ENCODE measurements at places on chromosomes 13 and 19.
A peak's percentile ranks its signal among the peaks of the same experiment; 100 is the strongest.

GRCh38 chr13:39244561-39245230 lies 206.4 kb downstream of the NHLRC3 start:
- DNase-seq, result no peak

GRCh38 chr13:96632536-96633320 lies 361.5 kb downstream of the OXGR1 start:
- no peak for DNase-seq

- no peak for DNase-seq
Observed at GRCh38 chr19:3617463-3617862, 9.1 kb downstream of the CACTIN start.

DNA sequence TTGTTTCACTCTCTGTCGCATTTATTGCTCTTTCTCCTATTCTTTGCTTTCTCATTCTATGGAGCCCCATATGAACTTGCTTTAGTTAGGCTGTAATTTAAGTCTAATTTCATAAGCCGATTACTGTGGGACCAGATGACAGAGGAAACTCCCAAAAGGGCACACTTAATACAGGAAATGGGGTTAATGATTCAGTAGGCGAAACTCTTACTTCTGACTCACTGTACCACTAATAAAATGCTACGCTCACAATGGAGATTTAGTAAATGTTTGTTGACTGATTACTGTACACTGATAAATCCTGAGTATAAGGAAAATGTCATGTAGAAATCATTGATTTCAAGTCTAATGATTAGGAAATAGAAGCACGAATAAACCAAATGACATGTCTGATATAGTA lies 276.4 kb downstream of the KLF5 start:
- no peak for DNase-seq

DNA sequence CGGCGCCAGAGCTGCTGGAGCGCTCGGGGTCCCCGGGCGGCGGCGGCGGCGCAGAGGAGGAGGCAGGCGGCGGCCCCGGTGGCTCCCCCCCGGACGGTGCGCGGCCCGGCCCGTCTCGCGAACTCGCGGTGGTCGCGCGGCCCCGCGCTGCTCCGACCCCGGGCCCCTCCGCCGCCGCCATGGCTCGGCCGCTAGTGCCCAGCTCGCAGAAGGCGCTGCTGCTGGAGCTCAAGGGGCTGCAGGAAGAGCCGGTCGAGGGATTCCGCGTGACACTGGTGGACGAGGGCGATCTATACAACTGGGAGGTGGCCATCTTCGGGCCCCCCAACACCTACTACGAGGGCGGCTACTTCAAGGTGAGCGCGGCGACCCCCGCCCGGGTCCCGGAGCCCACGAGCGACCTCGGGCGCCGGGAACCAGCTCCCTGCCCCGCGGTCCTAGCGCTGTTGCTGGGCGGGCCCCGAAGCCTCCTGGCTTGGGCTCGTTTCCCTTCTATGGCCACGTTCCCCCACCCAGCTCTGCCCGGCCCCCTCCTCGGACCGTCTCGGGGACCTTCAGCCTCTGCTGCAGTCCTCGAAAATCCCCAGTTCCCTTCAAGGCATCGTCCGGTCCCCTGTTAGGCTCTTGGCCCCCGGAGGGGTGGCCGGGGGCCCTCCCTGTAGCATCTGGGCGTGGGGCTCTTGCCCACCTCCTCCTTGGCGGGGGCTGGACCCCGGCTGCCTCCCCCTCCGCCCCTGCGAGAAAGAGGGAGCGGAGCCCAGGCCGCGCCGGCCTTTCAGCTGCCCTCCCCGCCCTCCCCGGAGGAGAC lies at the start of gene CDC34:
CDC34 (plus strand) TSS at position 8 of the 808 bp plus-strand sequence; CDS start at position 180, 172 bp downstream.
- DNase-seq, result no peak

GRCh38 chr19:3201072-3201700 lies 15.5 kb downstream of the NCLN start:
- DNase-seq, result no peak

DNA sequence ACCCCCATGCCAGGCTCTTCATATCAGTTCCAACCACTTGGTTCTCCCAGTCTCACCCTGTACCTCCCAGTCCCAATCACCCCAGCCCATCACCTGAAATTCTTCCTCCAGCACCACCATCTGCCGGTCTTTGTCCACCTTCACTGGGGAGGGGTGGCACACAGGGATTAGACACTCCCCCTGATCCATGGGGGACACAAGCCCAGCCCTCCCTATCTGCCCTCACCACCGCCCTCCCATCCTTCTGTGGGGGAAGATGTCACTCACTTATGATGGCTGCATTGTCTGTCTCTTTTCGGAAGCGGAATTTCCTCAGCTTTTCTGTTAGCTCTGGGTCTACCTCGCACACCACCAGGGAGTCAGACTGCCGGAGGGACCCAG lies 685 bp downstream of the GMFG start:
- no peak for DNase-seq

DNA sequence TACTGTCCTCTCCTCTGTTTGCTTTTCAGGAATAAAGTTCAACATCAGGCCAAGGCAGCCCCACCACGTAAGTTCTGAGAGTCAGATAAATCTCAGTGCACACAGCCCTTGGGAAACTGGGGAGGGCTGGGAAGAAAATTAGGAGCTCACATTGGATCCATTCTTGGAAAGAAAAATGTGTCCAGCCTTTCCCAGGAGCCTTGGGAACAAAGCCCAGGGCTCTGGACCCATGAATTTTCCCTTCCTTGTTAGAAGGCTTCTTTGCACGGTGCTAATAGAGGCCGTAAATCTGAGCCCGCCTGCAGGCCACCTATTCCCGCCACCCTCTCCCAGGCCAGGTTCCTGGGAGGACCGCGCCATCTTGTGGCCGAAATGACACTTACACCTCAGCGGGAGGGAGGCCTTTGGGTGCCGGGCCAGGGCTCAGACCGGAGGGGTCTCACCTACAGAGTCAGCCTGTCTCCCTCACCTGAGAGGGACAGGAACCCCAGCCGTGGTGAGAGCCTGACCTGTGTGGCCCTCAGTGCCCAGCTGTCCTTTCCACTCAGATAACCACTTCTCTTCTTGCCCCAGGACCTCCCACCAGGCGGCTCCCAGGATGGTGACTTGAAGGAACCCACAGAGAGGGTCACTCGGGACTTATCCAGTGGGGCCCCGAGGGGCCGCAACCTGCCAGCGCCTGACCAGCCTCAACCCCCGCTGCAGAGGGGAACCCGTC lies 25.1 kb upstream of the KCTD15 start:
- peak; percentile 47 for DNase-seq

DNA sequence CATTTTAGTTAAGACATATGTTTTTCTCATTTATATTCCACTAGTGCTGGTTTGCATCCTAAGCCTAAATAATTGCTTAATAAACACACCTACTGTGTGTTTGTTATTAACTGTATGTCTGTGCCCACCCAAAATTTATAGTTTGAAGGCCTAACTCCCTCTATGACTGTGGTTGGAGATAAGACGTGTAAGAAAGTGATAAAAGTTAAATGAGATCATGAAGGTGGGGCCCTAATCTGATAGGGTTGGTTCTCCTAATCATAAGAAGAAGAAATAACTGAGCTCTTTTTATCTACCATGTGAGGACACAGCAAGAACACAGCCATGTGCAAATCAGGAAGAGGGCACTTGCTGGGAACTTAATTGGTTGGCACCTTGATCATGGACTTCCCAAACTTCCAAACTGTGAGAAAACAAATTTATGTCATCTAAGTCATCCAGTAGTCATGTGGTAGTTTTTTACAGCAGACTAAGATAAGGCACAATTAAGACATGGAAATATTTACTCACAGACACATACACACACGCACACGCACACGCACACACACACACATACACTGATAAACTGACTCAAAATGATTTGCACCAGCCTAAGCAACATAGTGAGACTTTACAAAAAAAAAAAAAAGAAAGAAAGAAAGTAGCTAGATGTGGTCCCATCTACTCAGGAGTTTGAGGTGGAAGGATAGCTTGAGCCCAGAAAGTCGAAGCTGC lies 662.1 kb downstream of the PCDH9 start:
- DNase-seq, result no peak

- DNase-seq, result no peak
Observed at GRCh38 chr19:38958301-38958700, 17.2 kb downstream of the FBXO17 start.

DNA sequence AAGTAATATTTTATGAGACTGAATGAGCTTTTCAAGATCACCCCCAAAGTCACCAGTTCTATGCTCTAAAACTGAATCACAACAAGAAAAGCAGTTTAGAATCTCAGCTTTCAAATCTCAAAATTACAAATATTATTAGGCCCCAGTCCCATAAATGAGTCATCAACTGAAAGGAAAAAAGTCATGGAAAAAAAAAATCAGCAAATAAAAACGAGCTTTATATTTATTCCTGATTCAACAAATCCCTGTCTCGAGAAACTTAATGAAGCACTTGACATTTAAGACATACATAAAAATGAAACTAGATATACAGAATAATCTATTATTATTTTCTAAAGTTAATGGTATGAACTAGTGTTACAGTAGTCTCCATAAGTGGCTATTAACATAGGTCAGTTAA lies 203.0 kb downstream of the DIAPH3 start:
- no peak for DNase-seq

GRCh38 chr19:47158879-47159503 lies 28.4 kb downstream of the SAE1 start:
- DNase-seq, result peak; percentile 31

GRCh38 chr19:39533003-39533512 lies 406 bp upstream of the EID2B start:
- no peak for DNase-seq

GRCh38 chr13:40306817-40307216 lies 359.6 kb downstream of the FOXO1 start:
- peak; percentile 10 for DNase-seq

DNA sequence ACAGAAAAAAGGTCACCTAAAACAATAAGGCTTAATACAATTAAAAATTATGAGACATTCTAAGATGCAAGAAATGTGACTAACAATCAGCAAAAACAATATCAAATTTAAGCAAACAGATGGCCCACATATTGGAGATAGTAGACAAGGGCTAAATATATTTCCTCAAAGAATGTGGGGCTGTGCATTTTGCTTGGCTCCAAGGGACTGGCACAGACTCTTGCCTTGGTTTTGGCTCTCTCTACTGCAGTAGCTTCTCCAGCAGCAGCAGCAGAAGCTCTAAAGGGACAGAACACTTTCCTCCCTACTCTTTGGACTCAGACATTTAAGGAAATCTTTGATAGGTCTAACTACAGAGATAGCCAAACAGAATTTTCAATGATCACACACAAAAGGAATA lies 38.2 kb upstream of the ZNF780A start:
- DNase-seq, result no peak

DNA sequence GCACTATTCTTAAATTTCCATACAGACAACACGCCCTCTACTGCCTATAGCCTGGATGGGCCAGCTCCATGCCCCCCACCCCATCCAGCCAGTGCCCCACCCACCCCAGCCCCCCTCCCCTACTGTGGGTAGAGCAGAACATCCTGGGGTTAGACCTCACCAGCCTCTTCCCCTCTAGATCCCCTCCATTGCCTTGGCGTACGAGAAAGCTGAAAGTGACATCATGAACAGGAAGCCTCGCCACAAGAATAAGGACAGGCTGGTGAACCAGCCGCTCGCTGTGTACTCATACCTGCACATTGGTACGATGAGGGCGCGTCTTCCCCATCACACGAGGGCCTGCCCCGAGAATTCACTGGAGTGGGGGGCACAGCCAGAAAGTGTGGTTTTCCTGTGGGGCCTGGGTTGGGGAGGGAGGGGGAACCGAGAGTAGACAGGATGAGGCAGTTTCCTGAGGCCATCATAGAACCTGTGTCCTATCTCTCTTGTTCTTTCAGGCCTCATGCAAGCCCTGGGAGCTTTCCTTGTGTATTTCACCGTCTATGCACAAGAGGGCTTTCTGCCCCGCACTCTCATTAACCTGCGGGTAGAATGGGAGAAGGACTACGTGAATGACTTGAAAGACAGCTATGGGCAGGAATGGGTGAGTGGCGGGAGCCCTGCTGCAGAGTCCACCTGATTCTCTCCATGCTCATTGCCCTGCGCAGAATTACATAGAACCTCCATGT lies 29.1 kb downstream of the ATP12A start:
- peak; percentile 13 for DNase-seq

DNA sequence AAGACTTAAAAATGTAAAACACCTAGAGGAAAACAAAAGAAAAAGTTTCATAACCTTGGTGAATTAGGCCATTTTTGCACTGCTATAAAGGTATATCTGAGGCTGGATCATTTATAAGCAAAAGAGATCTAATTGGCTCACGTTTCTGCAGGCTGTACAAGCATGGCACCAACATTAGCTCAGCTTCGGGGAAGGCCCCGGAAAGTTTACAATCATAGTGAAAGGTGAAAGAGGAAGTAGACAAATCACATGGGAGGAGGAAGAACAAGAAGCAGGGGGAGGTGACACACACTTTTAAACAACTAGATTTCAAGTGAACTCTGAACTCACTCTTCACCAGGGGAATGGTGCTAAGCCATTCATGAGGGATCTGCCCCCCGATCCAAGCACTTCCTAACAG lies 1358.5 kb upstream of the PCDH9 start:
- no peak for DNase-seq

DNA sequence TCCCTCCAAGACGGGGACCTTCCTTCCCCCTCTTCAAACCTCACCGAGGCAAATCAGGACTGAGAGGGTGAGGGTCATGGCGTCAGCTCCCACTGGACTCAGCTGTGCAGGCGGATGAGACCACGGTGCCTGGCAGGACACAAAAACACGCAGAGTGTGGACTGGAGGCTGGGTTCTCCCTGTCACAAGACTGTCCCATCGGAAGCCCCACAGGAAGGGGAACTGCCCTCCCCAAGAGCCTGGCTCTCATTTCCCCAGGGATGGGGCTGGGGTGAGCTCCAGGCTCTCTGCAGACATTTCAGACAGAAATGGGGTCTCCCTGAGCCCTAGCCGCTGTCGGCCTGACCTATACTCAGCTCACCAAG lies at the start of gene LILRB5:
LILRB5 (minus strand) TSS at position 158 of the 365 bp plus-strand sequence; CDS start at position 78, 80 bp downstream.
- DNase-seq, result no peak

- DNase-seq, result no peak
Observed at GRCh38 chr19:2087621-2088100, 8.5 kb downstream of the MOB3A start.

GRCh38 chr13:44299152-44299943 lies 74.3 kb upstream of the SERP2 start:
- no peak for DNase-seq

DNA sequence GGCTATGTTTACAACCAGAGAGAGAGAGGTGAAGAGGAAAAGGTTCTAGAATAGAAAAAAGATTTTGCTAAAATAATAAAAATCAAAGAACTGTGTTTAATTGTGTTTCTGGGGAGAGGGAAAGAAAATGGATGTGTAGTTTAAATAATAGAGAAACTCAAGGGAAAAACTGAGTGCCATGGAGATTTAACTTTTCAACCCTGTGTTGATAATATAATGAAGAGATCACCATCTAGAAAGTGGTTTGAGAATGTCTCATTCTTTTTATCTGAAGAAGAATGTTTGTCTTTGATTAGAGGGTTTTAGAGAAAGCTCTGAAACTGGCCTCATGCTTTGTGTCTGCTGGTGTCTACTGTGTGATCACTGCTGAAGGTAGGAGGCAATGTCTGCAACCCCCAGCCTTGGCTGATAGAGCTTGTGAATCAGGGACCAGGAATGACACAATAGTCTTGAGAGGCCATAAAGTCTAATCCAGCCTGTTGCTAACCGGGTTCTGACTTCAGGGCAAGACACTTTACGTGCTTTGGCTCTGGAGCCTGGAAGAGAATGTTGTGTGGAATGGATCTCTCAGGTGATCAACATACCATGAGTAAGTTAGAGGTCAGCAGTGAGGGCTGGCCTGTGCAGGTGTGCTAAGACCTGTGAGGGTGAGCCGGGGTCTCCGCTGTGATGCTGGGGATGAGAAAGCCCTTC lies 5.4 kb downstream of the COL4A2 start:
- DNase-seq, result no peak
